ENCODE measurements at places on chromosomes 2 and 18.

DNA sequence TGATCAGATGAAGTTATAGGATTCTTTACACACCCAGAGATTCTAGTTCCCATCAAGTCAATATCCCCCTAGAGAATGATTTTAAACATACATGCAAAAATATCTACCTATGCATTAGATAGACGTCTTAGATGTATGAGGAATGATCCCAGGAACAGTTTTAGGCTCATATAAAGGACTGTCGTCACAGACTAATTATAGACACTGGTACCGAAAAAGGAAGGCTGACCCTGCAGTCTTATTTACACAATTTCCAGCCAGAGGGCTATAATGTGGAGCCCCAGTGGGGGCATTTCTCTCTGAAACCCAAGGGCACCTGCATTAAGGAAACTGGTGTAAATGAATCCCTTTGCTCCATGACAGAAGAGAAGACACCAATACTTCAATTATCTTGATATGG, 170.4 kb downstream of the ZNF521 start:
- DNase-seq, result no peak

GRCh38 chr18:73879766-73880165, 267.9 kb downstream of the FBXO15 start:
- DNase-seq, result no peak

- DNase-seq, result no peak
Observed at GRCh38 chr18:31773774-31774476, 13.2 kb upstream of the SLC25A52 start.

- DNase-seq, result no peak
Observed at GRCh38 chr2:102025016-102025501, 33.3 kb downstream of the IL1R2 start.

DNA sequence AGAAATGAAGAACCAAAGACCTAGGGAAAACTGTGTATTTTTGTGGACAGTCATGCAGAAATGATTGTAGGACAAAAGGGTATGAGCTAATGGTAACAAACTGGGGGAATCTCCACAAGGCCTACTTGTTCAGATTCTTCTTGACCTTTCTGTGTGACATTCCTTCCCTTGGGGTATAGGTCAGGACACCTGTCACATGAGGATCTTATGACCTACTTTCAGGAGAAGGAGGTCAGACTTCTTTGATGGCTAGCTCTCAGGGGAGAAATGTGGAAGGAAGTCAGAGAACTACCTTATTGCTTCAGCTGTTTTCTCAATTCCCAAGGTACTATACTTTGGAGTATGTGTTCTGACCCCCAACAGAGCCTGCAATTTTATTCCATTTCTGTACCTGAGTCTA, 40.7 kb upstream of the TANK start:
- no peak for DNase-seq

- no peak for DNase-seq
Observed at GRCh38 chr2:54960164-54960563, 90.1 kb downstream of the RTN4 start.

- DNase-seq, result no peak
Observed at GRCh38 chr2:234467289-234467688, 29.6 kb downstream of the ARL4C start.

DNA sequence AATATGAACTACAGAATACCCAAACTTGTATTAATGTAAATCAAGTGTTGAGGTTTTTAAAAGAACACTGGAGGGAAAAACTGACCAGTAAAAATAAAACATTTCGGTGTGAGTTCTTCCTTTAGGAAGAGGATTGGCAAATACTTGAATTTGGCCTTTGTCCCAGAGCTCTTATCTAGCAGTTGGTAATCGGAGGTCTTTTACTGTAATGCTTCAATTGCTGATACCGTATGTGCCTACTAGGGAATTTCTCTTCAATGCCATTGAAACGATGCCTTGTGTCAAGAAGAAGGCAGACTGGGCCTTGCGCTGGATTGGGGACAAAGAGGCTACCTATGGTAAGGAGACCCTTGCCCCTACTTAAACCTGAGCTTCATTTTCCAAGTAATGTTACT, 4.1 kb downstream of the RRM2 start:
- DNase-seq, result no peak

GRCh38 chr18:11851806-11852337, 659 bp downstream of the CHMP1B start:
- peak; percentile 28 for DNase-seq

- DNase-seq, result no peak
Observed at GRCh38 chr2:23503097-23503496, 118.1 kb downstream of the KLHL29 start.

DNA sequence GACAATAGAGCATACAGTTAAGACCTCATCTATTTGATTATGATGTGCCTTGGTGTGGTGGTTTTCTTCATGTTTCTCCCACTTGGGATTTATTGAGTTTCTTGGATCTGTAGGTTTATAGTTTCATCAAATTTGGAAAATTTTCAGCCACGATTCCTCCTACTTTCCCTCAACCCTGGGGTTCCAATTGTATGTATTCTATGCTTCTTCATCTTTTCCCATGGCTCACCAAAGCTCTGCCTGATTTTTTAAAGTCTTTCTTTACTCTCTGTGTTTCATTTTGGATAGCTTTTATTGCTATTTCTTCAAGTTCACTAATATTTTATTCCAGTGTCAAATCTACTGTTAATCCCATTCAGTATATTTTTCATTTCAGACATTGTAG, 132.7 kb downstream of the CTIF start:
- no peak for DNase-seq

DNA sequence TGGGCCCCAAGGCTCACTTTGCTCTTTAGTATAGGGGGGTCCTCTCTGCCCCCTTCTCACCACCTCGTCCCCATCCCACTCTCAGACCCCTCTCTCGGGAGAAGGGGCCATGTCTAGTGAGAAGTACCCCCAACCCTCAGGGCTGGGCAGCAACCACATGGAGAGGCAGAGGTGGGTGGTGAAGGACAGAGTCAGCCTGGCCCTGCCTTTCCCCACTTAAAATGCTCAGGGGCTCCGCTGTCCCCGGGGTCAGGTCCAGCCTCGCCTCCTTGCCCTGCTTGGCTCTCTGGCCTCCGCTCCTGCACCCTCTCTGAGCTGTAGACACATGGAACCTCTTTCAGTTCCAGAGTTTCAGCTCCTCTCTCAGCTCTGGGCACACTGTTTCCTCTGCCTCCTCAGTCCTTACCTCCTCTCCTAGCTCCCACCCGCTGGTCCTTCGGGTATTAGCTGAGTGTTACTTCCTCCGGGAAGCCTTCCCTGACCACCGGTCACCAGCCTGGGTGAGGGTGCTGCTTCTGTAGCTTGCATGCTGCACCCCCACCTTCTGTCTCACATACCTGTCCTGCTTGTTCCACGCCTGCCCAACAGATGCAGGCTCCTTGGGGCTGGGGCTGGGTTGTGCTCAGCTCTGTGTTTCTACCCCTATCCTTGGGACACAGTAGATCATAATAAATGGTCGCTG, 79.5 kb upstream of the OTOF start:
- no peak for DNase-seq

DNA sequence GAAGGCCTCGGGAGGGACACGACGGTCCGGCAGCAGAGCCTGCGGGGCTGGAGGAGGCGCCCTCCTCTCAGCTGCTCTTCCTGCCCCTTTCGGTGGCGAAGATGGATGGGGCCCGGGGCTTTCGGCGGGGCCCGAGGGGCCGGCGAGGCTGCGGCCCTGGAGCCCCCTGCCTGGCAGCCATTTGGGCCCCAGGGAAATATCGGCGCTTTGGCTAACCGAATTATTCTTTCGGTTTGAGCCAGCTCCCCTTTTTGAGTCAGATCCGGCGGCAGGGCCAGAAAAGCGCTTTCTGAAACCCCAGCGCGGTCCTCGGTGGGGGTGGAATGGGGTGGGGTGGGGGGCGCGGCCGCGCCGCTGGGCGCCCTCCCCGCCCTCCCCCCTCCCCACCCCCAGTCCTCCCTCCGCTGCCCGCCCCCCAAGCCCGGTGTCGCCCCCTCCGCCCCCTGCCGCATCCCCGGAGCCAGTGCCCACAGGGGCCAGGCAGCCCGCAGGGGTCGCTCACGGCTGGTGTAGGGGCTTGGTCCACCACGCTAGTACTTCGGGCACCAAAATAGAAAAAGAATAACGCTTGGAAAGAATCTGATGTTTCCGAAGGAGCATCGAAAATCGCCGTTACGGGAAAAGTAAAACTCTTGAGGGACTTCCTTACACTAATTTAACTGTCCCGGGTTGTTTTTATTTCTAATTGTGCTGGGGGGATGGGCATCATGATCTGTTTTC, 9.1 kb upstream of the ARID5A start:
- DNase-seq, result no peak

- no peak for DNase-seq
Observed at GRCh38 chr2:96580771-96581170, 44.2 kb downstream of the ARID5A start.

DNA sequence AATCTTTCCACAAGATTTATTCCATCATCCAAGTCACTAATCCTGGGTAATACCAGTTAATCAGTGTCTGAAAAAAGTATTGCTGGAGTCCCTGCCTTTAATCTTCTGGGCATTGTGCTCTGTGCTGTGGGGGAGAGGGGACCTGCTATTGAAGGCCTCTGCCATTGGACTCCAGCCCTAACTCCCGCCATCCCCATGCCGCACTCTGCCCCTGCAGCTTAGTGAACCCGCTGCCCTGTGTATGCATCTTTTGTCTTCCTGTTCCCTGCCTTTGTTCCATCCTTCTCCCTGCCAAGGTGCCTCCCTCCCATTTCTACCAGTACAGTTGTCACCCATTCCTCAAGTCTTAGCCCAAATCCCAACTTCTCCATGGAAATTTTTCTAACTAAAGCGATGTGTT, 113.8 kb upstream of the EPAS1 start:
- DNase-seq, result peak; percentile 72

DNA sequence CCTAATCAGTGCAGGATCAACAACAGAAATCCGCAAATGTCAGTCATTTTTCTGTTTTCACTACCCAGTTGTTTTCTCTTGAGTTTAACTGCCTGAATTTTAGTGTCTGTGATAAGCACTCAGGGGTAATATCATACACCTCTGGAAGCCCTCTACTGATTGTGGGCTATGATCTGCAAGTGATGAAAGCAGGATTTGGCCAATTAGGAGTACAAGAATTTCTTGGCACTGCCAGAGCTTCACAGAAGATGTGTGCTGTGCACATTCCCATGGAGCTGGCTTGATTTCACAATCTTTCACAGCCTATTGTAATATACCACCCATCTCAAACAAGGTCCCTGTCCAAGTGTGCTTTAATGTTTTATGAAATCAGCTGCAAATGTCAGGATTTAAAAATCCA, 27.3 kb upstream of the TDRD15 start:
- DNase-seq, result no peak

DNA sequence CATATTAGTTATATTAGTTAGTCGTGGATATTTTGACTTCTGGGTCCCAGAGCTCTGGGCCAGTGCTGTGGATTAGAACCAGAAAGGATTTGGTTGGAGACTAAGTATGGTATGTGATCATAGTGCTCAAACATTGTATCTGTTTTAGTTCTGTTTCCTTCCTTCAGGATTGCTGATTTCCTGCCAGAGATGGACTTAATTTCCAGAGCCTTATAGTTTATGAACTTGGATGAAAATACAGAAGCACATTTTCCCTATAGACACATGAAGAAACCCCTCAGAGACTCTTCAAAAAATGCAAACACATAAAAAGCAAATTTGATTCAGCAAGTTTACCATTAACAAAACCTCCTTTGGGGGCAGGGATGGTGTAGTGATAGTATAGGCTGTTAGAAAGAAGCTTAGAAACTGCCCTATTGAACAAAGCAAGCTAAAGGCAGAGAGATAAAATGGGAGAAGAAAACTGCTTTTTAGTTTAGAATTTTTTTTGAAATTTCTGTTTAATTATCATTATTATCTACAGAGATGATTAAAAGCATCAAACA, 88.7 kb upstream of the EFEMP1 start:
- no peak for DNase-seq

DNA sequence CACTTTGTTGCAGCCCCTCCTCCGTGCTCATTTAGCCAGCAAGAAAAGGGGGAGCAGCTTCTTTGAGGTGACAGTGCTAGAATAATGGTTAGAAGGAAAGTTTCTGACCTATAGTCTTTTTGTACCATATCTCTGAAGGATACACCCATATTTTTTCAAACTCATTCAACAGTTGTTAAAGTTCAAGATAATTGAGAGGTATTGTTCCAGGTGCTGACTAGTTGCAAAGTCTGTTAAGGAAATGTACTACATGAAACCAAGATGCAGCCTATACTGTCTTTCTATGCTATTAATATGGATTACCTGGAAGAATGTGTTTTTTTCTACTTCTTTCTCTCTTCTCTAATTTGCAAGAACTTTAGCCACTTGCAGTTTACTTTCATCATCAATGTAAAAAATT, 495.0 kb downstream of the PARD3B start:
- DNase-seq, result no peak

DNA sequence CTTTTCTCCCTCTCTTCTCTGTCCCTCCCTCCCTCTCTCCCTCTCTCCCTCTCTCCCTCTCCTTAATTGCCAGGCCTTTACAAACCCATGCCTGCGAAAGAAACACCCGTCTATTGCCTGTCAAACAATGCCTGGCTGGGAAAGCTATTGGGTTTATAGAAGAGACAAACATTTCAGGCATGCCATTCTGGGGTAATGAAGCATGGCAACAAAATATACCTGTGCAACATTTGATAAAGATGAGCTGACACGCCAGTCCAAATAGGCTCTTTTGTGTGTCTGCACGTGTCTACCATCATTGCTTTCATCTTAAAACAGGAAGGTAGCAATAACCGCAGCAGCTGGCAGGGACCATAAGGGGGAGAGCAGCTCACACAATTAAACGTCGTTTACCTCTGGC, 282.1 kb downstream of the ZNF516 start:
- no peak for DNase-seq

DNA sequence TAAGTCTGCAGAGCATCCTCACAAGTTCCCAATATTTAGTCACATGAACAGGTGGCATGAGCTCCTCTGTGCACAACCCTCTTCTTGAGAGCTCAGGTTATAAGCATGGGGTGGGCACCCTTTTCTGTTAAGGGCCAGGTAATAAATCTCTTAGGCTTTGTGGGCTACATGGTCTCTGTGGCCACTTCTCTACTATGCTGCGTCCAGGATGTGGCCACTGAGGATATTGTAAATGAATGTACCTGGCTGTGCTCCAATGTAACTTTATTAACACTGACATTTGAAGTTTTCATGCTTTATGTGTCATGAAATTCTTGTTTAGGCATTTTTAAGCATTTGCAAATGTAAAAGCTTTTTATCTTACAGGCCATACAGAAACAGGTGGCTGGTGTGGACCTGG, 116.8 kb upstream of the ST6GAL2 start:
- no peak for DNase-seq

DNA sequence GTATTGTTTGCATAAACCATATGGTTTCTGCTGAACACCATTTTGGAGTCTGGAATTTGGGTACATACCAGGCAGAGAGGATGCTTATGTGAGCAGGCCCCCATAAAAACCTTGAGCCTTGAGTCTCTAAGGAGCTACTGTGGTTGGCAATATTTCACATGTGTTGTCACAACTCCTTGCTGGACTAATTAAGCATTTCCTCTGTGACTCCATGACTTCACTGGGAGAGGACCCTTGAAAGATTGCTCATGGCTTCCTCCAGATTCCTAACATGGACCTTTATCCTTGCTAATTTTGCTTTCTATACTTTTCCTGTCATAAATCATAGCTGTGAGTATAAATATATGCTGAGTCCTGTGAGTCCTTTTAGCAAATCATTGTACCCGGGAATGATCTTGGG, 7.6 kb upstream of the COQ10B start:
- DNase-seq, result no peak

Measured in WERI-Rb-1 (cell line).